ENCODE measurements at places on chromosomes 12 and 14.

- DNase-seq: no peak
These were observed 23.6 kb downstream of the BATF start for GRCh38 chr14:75545907-75546306.

GRCh38 chr14:20177433-20177974, 13.2 kb upstream of the OR11G2 start:
- no peak for DNase-seq

GRCh38 chr12:54716261-54716660, 68.1 kb upstream of the DCD start:
- DNase-seq: no peak

GRCh38 chr14:51607711-51608110, 44.0 kb upstream of the FRMD6 start:
- no peak for DNase-seq

- no peak for DNase-seq
These were observed 360.5 kb upstream of the TMPO start for GRCh38 chr12:98154850-98155249.

DNA sequence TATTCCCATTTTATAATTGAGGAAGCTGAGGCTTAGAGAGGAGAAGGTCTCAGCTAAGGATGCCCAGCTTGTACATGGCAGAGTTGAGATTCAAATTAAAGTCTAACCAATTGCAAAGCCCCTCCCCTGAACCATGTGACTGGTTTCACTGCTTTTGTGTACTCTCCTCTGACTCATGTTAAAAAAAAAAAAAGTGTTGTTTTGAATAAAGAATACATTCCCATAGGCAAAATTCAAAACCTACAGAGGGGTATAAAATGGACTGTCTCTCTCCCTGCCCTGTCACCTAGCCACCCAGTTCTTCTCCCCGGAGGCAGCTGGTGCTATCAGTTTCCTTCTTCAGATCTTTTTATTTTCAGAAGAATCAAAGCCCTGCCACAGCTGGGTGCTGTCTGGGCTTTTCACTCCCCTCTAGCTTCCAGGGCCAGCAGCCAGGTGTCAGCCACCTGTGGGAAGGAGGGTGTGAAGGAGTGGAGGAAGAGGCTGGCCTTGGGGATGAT, 5.4 kb downstream of the PSMD9 start:
- no peak for DNase-seq

- DNase-seq: no peak
These were observed 595 bp downstream of the PLEK2 start for GRCh38 chr14:67411370-67411769.

- no peak for DNase-seq
These were observed 10.0 kb upstream of the TNFAIP2 start for GRCh38 chr14:103113303-103113702.

DNA sequence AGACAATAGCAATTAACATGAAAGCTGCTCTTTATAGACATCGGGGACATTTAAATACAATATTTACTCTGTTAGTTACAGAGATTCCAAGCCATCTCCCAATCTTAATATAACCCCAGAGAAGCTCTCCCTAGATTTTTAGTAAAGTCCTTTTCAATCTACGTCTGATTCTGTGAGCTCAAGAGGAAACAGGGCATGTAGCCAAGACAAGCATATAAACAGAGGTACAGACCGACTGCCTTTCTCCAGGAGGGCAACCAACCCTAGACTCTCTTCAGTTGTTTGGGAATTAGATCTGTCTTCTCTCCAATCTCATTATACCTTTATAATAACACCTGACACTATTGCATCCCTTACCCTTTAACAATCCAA, 57.4 kb downstream of the TMTC1 start:
- DNase-seq: no peak

DNA sequence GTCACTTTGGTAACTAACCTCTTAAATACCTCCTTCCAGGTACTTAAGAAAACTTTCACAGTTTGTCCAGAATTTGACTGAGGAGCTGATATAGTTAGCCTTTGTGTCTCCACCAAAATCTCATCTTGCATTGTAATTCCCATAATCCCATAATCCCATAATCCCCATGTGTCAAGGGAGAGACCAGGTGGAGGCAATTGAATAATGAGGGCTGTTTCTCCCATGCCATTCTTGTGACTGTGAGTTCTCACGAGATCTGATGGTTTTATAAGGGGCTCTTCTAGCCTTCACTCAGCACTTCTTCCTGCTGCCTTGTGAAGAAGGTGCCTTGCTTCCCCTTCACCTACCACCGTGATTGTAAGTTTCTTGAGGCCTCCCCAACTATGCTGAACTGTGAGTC, 7.8 kb upstream of the NOVA1 start:
- no peak for DNase-seq

DNA sequence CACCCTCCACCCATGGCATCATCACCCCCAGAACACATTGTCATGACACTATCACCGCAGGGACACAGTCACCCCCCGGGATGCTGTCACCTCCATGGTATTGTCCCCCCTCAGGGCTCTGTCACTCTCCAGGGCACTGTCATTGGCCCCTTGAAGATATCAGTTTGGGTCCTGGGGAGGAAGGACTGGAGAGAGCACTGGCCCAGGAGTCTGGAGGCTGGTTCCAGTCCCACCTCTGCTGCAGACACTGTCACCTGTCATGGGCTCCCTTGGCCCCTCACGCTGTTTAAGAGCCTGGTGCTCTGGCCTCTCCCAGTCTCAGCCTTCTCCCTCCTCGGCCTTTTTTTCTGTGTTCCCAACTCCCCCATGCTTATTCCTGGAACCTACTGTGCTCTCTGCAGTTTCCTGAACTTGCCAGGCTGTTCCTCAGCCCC, 31.9 kb downstream of the SERPINA3 start:
- DNase-seq: no peak

DNA sequence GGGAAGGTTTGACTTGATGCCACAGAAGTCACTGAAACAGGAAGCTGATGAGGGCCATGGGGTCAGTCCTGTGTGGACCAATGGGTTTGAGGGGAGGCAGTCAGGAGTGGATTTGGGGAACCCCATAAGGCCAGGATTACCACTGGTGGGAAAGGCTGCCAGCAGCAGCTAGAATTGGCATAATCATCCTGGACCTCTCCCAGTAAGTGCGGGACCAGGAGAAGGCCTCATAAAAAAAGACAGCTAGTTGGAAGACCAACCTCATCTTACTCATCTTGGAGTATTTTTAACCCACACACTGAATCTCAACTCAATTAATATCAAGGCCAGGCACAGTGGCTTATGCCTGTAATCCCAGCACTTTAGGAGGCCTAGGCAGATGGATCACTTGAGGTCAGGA, 22.7 kb downstream of the TBX3 start:
- no peak for DNase-seq

DNA sequence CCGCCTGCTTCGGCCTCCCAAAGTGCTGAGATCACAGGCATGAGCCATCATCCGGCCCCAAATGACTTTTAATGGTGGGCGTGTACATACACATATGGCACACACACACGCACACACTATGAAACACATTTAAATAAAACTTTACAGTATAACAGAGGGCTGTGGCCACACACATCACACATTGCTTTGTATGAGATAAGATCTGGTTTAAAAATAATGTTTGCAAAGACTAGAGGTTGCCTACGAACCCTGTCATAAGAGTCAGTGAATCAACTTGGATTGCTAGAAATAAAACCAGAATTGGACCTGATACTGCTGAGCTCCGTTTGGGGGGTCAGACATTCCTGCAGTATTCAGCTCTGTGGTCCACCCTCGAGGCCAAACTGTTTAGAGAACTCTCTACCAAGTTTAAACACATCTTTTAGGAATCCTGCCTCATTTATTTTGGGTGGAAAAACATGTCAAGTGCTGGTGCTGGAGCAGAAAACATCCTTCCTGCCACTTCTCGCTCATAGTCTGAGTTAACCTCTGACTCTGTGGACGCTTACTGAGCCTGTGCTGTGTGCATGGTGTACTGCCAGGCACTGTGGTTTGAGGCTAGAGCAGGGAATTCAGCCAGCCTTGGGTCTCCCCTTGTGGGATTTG, 47.8 kb upstream of the EML1 start:
- DNase-seq: no peak

GRCh38 chr14:104724407-104724980, 465 bp downstream of the ADSS1 start:
- no peak for DNase-seq

Data from stimulated activated CD8-positive, alpha-beta memory T cell treated with anti-CD3 and anti-CD28 coated beads, Interleukin-7, amount 100 ng/mL, for 4 hours (primary cell).